ENCODE measurements at places on chromosomes 7 and 10. TPM values are rescaled to one million over a fixed set of nuclear protein-coding genes. Genes with fewer than 3 reads are reported as not detected.

DNA sequence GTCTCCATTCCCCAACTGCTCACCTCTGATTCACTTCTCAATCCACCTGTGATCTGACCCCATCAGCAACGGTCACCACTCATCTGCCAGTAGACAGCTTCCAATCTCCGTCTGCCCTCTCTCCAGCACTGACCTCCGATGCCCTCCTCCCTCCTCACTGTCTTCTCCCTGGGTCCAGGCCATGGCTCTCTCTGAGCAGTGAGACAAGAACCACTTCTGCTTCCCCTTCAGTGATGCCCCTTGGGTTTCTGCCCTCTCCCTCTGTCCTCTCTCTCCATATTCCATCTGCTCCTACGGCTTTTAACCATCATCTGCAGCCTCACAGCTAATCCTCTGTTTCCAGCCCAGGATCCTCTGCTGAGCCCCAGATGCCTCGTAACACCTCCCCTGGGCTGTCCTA lies 55.5 kb upstream of the OPALIN start:
- DNase-seq: no peak

- no peak for DNase-seq
Observed at GRCh38 chr7:8773518-8773917, 340.1 kb downstream of the NXPH1 start.

DNA sequence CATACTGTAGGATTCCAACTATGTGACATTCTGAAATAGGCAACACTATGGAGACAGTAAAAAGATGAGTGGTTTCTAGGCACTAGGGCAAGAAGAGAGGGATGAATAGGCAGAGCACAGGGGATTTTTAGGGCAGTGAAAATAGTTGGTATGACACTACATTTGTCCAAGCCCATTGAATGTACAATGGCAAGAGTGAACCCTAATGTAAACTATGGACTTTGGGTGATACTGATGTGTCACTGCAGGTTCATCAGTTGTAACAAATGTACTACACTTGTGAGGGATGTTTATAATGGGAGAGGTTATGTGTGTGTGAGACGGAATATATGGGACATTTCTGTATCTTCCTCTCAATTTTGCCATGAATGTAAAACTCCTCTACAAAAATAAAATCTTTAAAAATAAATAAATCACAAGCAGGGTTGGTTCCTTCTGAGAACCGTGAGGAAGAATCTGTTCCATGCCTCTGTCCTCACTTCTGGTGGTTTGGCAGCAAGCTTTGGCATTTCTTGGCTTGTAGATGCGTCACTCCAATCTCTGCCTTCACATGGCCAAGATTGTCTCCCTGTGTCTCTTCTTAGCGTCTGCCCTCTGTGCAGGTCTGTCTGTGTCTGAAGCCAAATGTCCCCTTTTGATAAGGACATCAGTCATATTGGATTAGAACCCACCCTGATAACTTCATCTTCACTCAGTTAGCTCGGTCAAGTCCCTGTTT lies 83.1 kb upstream of the AGBL3 start:
- no peak for DNase-seq

Gene NEBL
- 91.0 TPM for polyA plus RNA-seq

Gene DGKI
- polyA plus RNA-seq: 1.7 TPM

Gene OIT3
- polyA plus RNA-seq: 4.5 TPM

DNA sequence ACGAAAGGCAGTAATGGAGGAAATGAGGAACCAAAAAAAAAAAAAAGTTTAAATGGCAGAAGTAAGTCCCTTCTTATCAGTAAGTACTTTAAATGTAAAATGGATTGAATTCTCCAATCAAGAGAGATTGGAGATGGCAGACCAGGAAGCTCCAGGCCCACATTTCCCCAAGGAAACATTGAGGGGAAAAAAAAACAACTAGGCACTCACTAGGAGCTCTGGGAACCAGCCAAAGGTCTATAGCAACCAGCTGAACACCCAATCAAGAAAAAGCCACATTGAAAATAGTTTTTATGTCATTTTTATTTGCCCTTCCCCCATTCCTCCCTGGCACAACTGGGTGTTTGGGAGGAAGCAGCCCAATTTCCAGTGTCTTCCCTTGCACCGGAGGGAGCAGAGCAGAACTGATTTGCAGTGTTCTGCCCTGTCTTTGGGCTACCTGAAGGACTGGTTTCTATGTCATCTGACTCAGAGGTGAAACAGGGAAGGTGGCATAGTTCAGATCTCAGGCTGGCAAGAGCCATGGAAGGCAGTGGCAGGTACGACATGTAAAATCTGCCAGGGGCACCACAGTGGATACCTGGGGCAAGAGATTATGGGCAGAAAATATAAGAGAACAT lies 121.9 kb downstream of the SMURF1 start:
- no peak for DNase-seq

- no peak for DNase-seq
Observed at GRCh38 chr7:142642316-142642715, 107.0 kb upstream of the PRSS1 start.

Gene MET
- 54.2 TPM for polyA plus RNA-seq

DNA sequence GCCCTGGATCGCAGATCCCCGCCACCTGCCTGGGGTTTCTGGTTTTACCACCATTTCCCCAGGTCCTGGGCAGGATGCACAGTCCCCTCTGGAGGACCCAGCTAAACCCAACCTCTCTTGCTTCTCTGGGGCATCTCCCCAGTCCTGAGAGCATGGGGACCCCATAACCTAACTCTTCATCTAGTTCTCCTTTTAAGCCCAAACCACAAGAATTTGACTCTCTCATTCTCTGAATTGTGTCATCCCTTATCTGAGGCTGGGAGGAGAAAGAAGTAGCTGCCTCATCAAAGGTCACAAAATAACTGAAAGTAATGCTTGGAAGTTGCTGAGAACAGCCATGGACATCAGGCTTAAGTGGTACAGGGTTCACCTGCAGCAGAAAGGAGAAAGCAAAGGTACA lies 159.9 kb downstream of the FGFR2 start:
- DNase-seq: no peak

- no peak for DNase-seq
Observed at GRCh38 chr10:19762026-19762425, 54.2 kb upstream of the PLXDC2 start.

Gene PTF1A
- polyA plus RNA-seq: not detected

Gene TMEM229A
- not detected for polyA plus RNA-seq

DNA sequence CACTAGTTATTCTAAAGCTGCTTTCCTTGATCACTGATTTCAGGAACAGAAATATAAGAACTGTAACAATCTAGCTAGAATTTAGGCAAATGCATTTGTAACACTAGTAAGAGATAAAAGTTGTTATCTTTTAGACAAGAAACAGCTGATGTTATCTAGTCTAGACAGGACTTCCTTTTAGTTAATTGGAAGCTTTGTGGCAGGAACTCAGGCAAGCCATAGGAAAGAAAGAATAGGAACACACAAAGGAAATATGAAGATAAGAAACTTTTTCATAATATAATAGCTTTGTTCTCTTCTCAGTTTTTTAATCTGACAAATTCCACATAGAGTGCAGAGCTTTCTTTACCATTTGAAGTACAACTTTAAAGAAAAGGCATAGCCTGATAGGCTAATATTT lies 59.0 kb upstream of the AGR3 start:
- no peak for DNase-seq

- DNase-seq: no peak
Observed at GRCh38 chr10:74213571-74214162, 62.6 kb downstream of the ADK start.

GRCh38 chr7:157834501-157835163 lies 497.8 kb downstream of the DNAJB6 start:
- no peak for DNase-seq

Data from renal cortex interstitium (tissue), 15 donors.